OCI-LY7 (cell line): ENCODE measurements at places on chromosomes 12 and 14. TPM values are rescaled to one million over a fixed set of nuclear protein-coding genes. Genes with fewer than 3 reads are reported as not detected.

Gene CCDC184
- not detected in 2 replicates for total RNA-seq

DNA sequence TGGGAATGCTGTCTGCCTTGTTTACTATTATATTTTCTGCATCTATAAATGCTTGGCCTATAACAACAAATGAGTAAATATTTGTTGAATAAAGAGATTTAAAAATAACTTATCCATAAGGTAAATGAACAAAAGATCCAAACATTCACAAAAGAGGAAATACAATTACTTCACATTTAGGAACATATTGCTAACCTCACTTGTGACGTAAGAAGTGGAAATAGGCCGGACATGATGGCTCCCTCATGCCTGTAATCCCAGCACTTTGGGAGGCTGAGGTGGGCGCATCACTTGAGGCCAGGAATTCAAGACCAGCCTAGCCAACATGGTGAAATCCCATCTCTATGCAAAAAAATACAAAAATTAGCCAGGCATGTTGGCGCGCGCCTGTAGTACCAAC is 25.7 kb upstream of the CKAP4 start:
- DNase-seq = no peak

Gene MBD6
- 110 and 112 TPM in 2 replicates for total RNA-seq

- DNase-seq = no peak
These were observed at the start of gene AGAP2 for GRCh38 chr12:57738661-57739237. TSS of gene AGAP2 (minus strand) at chr12:57738742. CDS start at chr12:57738246, 496 bp downstream.

DNA sequence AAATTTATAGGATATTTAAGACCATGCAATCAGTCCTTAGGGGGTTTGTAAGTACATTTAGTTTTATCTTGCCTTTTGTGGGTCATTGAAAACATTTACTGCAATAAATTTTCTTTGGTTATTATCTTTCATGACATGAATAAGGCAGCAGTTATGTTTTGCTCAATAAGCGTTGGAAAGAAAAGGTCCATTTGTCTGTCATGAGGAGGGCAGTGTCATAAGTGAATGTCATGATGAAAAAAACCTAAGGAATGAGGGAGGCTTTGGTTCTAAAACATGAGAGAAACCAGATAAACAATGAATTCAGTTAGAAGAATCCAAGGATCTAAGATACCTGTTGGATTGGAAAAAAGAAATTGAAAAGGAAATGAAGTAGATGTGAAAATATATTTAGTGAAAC is 209.4 kb downstream of the NAV3 start:
- no peak for DNase-seq

Gene LMO3
- total RNA-seq = 10.6 and 14.5 TPM in 2 replicates

Gene ERBB3
- 0.83 TPM in 1 of 2 replicates, not detected in the other for total RNA-seq
